ENCODE measurements at places on chromosomes 5 and 9.

DNA sequence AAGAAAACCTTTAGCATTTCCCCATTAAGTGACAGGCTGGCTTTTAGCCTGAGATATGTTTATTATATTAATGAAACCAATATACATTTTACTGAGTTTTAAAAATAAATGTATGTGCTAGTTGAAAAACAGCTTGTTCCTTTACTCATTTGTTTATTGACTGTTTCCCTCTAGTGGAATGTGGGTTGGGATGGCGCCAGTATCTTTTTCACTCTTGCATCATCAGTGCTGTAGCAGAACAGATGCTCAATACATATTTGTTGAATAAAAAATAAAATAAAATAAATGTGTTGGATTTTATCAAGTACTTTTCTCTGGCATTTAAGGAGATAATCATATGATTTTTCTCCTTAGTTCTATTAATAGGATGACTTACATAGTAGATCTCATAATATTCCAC, 43.0 kb downstream of the FSTL4 start:
- no peak for DNase-seq

DNA sequence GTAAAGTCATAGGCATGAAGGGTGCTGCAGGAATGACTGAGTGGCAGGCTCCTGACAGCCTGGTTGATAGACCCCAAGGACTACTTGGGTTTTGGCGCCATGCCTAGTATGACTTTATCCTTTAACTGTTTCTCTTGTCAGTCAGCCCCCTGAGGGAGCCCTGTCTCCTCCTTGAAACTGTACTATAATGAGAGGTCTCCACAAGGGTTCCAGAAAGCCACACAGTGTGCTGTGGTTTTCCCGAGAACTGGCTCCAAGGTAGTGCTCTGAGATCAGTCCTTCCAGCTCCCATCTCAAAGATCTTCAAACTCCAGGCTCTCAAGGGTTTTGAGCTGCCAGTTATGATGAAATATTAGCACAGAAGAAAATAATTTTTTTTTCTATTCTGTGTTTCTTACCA, 26.7 kb upstream of the TNC start:
- no peak for DNase-seq

DNA sequence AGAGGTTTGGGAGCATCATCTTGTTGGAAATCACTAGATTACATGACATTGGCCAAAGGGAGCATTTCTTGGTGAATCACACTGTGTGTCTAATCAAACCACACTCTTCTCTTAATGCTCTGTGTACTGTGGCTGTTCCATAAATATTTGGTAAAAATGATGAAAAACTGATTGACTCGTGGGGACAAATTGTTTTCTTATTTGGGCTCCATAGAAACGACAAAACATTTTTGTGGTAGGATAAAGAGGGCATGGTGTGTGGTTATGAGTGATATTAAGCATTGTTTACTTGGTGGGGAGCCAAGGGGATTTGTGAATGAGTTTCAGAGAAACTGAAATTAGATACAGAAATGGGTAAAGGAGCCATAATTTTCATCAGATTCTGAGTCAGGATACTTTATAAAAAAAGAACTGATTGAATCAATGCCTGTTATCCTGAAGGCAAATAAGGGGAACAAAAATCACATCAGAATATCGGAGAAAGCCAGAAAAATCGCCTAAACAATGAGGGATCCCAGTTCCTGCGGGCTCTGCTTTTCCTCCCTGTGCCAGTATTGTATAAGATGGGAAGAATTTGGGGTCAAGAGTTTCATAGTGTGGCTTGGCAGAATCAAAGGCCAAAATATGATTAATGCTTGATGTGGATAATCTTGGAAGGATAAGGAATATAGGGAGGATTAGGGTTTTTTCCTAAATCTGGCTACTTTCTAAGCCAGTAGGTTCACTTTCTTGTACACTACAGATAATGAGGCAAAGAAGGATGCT, 33.3 kb downstream of the FBXL7 start:
- DNase-seq: no peak

GRCh38 chr5:94397508-94397907, 220.9 kb downstream of the KIAA0825 start:
- no peak for DNase-seq

DNA sequence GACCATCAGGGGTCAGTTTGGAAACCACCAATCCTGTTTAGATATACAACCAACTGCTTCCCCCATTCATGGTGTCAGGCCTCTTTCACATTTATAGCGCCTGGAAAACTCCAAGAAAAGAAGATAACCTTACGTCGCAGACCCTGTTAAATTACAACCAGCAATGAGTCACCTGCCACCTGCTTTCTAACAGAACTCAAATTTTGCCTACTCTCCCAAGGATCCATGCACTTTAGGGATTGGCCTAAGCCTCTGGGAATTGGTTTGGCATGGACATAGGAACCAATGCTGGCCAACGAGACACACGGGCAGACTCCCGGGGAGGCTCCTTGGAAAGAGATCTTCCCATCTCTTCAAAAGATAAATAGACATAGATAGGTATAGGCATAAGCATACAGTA, 87.0 kb downstream of the FEM1C start:
- DNase-seq: no peak

GRCh38 chr9:6444128-6444527, 31.1 kb downstream of the UHRF2 start:
- DNase-seq: no peak

DNA sequence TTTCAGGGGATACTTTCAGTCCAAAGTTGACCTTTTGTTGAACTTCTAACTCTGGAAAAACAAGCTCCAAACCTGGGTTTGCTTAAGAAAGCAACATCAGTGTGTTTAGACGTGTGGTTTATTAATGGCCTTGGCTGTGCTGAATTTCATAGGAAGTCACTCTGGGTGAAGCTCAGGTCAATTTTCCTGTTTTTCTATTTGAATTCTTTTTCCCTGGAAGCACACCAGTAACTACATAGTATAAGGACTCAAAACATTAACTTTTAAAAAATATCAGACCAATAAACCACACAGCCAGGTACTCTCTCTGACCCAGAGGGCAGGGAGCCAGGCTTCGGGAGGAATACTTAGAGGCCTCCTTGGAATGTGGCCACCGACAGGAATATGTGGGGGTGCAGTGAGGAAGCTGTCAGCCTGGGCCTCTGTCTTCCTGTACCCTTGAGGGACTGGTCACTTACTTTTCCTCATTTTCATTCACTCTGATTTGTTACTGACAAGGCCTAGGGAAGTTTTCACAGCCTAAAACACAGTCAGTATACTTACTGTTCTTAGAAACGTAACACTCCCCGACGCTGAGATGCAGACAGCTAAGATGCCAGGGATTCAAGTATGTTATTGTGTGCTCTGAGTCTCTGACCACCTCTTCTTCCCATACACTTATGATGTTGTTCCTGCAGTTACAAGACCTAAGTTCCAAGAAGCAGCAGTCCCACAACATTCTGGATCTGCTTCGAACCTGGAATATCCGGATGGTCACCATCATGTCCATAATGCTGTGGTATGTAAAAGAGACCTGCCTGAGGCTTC, 18.9 kb downstream of the SLC22A5 start:
- DNase-seq: no peak

DNA sequence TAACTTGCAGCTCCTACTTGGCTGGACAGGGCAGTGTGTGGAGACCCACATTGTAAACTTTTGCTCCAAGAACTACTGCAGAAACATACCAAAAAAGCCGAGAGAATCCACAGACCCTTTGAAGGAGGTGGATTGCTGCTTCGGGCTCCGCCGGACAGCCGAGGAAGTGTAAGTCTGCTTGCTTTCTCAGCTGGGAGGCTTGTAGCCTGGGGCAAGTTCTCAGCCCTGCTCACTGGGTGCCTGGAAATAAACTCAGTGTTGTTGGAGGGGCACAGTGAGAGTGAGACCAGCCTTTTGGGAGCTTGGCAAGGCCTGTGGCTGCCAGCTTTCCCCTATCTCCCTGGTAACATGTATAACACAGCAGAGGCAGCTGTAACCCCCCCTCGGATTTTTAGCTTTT, 215.6 kb downstream of the SYK start:
- DNase-seq: no peak

DNA sequence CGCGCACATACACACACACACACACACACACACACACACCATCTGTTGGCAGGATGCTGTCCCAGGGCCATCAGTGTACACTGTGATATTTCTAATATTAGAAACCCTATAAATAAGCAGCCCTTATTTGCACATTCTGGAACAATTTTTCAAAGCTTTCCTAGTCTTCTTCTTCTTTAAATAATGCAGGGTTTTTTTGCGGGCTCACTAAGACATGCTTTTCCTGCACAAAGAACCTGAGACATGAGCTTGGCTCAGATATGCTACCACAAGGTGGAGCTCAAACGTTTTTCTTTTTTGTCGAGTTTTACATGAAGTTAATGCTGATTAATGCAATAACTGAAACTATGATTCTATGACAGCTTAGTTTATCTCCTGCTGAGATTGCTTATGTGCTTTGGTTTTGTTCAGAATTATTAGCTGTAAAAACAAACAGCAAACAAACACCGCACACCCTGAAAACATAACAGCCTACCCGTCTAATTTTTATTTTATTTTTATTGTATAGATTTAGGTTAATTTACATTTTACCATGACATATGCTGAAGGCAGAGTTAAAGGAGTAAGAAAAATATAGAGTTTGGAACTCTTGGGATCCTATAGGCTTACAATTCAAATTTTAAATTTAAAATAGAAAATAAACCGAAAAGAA, 95.8 kb downstream of the ALDH1A1 start:
- DNase-seq: no peak

DNA sequence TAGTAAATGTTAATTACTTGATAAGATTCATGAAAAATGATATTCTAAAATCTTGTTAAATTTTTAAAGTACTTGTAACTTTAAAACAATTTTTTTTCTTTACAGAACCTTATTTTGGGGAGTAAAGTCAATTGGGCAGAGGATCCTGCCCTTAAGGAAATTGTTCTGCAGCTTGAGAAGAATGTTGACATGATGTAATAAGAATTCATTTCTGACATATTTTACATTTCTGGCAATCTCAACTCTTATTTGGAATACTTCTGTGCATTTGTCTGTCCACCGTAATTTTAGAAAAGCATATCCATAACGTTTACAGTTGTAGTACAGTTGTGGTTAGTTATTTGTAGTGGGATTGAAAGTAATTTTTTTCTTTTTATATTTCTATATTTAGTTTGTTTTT, 20.2 kb downstream of the CENPH start:
- DNase-seq: no peak

DNA sequence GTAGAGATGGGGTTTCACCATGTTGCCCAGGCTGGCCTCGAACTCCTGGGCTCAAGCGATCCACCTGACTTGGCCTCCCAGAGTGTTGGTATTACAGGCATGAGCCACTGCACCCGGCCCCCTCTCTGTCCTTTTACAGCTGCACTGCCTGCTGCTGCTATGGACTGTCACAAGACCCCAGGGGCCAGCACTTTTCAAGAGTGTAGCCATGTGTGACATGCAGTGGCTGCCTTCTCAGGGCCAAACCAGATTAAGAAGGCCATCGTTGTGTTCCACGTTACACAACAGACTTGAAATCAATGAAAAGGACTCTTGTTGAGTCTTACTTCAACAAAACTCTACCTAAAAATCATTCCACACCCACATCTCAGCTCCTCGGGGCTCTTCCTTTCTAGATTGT, 78.9 kb upstream of the ICE1 start:
- no peak for DNase-seq
